ENCODE measurements at places on chromosomes 6 and 20.

DNA sequence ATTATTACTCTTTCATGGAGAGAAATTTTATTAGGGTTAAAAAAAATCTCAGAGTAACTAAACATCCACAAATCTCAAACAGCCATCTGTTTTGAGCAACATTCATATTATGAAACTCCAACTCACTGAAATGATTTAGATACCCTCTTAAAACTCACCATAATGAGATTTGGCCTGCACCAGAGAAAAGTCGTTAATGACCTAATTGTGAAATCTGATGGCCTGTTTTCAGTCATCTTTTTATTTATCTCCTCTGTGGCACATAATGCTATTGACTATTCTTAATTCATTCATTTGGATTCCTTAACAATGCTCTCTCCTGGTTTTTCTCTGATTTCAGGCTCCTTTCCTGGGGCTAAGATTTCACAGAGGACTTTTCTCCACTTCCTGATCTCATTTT is 192.7 kb downstream of the RNF144B start:
- no peak for DNase-seq

GRCh38 chr6:138272533-138273315 is 54.4 kb upstream of the PBOV1 start:
- DNase-seq, result no peak

DNA sequence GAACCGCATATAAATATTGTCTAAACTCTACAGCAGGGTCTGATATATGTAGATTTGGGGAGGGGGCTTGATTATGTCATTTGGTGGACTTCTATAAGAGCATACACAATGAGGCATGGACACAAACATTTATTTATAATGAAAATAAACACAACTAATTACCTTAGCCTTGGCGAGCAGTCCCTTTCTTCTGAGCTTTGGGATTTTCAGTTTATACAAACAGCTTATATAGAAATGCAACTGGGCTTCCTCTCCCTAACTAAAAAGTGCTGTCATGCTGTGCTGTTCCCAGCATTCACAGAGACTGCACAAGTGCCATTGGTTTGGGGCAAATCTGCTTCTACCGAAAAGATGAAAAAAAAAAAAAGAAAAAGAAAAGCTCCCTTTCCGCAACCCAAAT is 69.9 kb downstream of the AKAP12 start:
- no peak for DNase-seq

GRCh38 chr20:23587631-23588030 is 18.1 kb downstream of the CST9 start:
- DNase-seq, result no peak

- DNase-seq, result no peak
These were observed 8.8 kb downstream of the SYNJ2 start for GRCh38 chr6:157990321-157991066.

DNA sequence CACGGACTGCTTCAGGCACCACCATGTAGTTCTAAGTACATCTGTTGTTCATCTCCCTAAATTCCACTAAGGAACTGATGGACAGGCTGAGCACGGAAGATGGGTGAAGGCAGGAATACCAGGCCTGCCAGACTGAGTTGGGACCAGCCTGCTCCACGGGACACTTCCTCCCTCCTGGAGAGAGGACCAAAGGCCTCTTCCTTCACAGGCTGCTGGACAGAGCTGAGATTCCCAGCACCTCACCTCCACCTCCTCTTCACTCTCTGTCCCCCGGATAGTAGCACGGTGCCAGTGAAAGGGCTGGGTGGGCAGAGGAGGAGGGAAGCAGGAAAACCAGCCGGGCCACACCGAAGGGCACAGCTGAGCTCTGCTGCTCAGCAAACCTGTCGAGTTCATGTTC is 22.9 kb upstream of the TCFL5 start:
- no peak for DNase-seq

- DNase-seq, result peak; percentile 70
These were observed 99.3 kb downstream of the PRND start for GRCh38 chr20:4820806-4821518.

- DNase-seq, result no peak
These were observed 121.7 kb upstream of the VGLL2 start for GRCh38 chr6:117143647-117144046.

DNA sequence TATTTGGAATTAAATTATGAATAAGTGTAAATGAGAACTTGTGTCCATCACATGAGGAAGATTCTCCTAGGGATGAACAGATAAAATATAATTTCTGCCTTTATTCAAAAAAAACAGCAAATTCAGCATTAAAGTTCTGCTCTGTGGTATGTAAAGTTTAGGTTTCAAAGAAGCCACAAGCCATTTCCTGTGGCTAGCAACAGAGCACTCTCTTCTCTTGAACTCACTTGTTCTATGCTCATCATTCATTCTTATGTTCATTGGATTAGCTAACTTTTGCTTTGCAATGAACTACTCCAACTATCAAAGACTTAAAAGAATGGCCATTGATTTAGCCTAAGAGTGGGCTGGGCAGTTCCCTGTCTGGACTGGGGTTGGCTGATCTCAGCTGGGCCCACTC is 20.8 kb upstream of the SNRPB2 start:
- no peak for DNase-seq

DNA sequence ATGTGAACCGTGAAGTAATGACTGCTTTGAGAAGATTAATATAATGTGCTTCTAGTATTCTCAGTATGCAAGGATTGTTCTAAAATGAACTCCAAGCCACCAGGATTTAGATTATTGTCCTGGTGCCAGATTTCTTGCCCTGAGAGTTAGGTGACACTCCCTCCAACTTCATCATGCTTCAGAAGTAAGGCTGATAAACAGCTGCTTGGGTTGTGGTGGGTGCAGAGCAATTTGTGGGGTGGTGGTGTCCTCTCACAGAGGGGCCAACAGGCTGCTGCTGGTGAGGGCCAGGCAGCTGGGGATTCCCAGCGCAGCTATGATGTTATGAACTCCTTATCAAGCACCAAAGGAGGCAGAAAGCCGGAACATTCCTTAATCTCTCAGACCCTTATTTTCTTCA is 114.6 kb downstream of the MCHR2 start:
- no peak for DNase-seq

GRCh38 chr20:63690898-63691710 is 5.3 kb upstream of the TNFRSF6B start:
- no peak for DNase-seq

GRCh38 chr20:59583428-59584277 is 20.7 kb upstream of the PHACTR3 start:
- no peak for DNase-seq

DNA sequence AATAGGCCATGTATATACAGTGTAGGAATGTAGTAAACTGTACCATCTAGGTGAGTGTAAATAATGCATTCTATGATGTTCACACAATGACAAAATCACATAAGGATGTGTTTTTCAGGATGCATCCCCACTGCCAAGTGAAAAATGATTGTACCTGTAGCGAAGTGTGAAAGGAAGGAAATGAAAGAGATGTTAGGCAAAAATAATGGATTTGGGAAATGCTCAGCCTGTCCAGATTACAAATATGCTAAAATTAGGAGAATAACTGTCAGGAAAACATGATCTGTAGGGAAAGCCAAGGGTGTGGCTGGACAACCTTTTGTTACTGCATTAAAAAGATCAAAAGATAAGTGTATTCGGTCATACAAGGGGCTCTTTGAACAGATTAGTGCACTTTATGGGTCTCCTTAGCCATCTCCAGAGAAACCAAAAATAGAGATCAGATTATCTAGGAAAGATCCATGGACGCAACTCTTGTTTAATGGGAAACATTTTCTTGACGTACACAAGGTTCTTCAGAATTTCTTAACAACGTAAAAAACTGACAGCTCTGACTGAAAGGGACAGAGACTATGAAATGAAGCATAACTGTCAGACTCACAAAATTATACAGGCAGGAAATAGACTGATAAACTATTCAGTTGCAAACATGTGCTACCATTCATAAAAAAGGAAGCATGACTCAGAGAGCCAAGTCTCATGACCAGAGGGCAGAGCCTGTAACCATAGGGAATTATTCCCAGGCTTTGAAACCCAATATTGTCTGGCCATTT is 253.6 kb upstream of the RAB32 start:
- DNase-seq, result no peak

DNA sequence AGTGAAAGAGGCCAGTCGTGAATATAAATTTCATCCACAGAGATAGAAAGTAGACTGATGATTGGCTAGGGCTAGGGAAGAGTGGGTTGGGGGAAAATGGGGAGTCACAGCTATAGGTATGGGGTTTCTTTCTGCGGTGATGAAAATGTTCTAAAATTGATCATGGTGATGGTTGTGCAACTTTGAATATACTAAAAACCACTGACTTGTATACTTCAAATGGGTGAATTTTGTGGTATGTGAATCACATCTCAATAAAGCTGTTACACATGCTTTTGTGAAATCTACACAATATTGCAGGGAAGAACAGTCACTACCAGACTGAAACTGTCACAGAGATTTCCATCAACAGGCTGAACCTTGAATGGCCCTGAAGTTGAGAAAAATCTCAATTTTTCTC is 61.5 kb downstream of the LYRM4 start:
- no peak for DNase-seq

DNA sequence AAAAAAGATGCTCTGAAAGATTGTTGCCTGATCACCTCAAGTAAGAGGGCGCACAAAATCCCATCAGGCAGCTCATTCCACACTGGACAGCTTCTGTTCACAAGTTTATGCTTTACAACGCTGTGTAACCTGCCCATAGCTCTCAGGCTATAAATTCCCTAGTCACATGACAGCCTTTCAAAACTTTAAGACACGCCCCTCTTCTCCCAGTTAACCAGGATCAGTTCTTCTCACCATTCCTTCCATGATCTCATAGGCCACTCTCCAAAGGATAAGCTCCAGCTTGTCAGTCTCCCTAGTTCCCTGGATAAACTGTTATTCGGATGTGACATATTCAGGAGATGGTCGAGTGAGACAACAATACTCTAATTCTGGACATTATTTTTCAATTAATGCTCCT is 15.0 kb downstream of the ADNP start:
- no peak for DNase-seq

GRCh38 chr6:111087871-111088667 is 766 bp downstream of the SLC16A10 start:
- DNase-seq, result no peak

DNA sequence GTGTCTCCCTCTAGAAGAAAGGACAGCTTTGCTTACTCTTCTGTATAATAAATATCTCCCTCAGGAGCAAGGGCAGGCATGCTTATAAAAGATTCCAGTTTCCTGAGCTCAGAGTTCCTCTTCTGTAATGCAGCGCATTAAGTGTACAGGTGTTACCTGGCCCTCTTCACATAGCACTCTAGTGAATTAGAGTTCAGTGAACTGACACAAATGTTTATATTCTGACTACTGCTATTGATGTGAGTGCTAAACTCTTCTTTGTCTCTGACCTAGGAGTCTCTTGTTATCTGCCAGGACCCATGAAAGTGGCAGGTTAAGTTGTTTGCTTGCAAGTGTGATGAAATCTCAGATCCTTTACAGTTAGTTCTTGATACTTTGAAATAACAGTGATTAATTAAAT is 33.5 kb downstream of the CYB5R4 start:
- DNase-seq, result no peak

- no peak for DNase-seq
These were observed 160.6 kb downstream of the HIVEP2 start for GRCh38 chr6:142784344-142784743.

- DNase-seq, result no peak
These were observed 250.9 kb upstream of the JAG1 start for GRCh38 chr20:10924644-10925201.

- no peak for DNase-seq
These were observed 835.4 kb downstream of the MAFB start for GRCh38 chr20:39853636-39854035.

- DNase-seq, result peak; percentile 17
These were observed 20.6 kb upstream of the SGK2 start for GRCh38 chr20:43537921-43538877.

GRCh38 chr6:129186988-129187387 is 304.1 kb downstream of the LAMA2 start:
- DNase-seq, result no peak

- DNase-seq, result no peak
These were observed 102.1 kb downstream of the DLGAP4 start for GRCh38 chr20:36408219-36408618.

GRCh38 chr6:82686719-82687118 is 323.1 kb downstream of the TPBG start:
- DNase-seq, result no peak

GRCh38 chr6:101286146-101286545 is 107.4 kb upstream of the GRIK2 start:
- no peak for DNase-seq

DNA sequence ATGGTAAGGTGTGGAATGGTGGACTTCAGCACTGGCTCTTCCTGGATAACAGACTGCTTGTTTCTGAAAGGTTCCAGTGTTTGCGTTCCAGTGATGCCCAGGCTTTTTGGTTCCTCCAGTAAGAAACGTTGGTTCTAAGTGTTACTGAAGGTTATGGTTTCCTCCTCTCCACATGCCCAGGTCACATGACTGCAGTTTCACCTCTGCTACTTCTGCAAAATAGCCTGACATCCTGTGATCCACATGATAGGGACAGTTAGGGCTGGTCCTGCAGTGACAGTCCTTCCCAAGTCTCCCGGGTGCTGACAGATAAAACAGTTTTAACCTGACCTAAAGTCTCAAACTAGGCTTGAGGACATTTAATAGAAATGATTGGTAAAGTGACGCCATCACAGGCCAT is 132.2 kb upstream of the CST7 start:
- DNase-seq, result no peak
